ENCODE measurements at places on chromosomes 1 and 21. TPM values are rescaled to one million over a fixed set of nuclear protein-coding genes. Genes with fewer than 3 reads are reported as not detected.

HTR6 gene
- 1.6 TPM for total RNA-seq

CD247 gene
- 149 TPM for total RNA-seq

SNRPE gene
- 416 TPM for total RNA-seq

OPTC gene
- total RNA-seq: not detected

TLCD4 gene
- total RNA-seq: 0.19 TPM

METTL25B gene
- 31.0 TPM for total RNA-seq

PANK4 gene
- 32.4 TPM for total RNA-seq

CRYAA gene
- total RNA-seq: not detected

DNA sequence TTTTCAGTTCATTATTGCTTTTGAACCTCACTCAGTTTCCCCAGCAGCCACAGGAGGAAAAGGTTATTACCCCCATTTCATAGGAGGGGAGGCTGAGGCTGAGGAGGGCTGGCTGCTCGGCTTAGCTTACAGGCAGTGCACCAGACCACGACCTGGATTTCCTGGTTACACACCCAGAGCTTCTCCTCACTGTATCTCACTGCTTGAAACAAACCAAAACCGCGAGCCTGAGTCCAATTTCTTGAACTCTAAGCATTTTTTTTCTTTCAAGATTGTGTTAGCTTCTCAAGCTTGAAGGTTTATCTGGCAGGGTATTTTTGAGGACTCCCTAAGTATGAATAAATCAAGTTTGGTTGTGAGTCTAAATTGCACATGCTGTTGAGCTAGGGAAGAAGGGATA is 188.9 kb upstream of the EDN2 start:
- H3K27ac ChIP-seq: peak overlapping the region; percentile 80
- peak; percentile 68 for DNase-seq
- peaks cover 91% of the 10 kb centered on the region for H3K4me1 ChIP-seq
- no peaks in the 10 kb centered on the region for H3K27me3 ChIP-seq
- no peaks in the 10 kb centered on the region for H3K36me3 ChIP-seq
- H3K4me3 ChIP-seq: peak overlapping the region; percentile 50

DNA sequence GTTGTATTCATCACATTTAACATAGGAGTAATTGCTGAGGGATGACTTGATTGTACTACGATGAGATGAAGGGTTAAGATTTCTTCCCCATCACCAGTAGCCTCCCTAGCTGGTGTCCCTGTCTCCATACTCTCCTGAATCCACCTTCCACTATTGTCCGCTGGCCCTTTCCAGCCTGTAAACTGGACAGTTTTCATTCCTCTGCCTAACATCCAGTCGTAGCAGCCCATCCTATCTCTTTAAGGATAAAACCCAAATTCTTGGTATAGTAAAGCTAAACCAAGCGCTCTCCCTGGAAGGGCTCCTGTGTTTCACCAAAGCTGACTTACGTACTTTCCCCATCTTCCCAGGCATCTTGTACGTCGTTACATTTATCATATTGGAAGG is 670 bp downstream of the COX20 start:
- peak overlapping the region; percentile 88 for H3K27ac ChIP-seq
- no peak for DNase-seq
- peaks cover 46% of the 10 kb centered on the region for H3K4me1 ChIP-seq

DNA sequence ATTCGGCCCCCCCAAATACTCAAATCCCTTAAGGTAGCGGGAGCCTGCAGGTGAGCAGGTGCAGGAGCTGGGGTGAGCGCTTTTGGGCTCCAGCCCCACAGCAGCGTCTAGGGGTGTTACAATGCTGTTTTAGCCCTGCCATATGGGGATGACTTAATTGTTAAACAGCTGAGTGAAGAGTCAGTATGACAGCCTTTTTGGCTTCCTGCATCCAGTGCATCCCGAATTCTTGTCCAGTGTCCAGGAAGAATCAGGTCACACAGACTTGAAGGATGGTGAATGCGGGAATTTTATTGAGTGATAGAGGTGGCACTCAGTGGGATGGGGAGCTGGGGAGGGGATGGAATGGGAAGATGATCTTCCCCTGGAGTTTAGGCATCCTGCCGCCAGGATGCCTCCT is 30.4 kb upstream of the HHAT start:
- H3K4me1 ChIP-seq: no peaks in the 10 kb centered on the region
- no peak for DNase-seq
- no peaks in the 10 kb centered on the region for H3K36me3 ChIP-seq

GRCh38 chr1:29209173-29209572 is 21.6 kb downstream of the MECR start:
- peaks cover 17% of the 10 kb centered on the region for H3K36me3 ChIP-seq
- H3K4me1 ChIP-seq: no peaks in the 10 kb centered on the region
- H3K4me3 ChIP-seq: no peak overlapping the region
- no peak for DNase-seq
- H3K27me3 ChIP-seq: no peaks in the 10 kb centered on the region

- peak overlapping the region; percentile 96 for H3K27ac ChIP-seq
- peaks cover 50% of the 10 kb centered on the region for H3K4me1 ChIP-seq
- peak overlapping the region; percentile 85 for H3K4me3 ChIP-seq
- DNase-seq: peak; percentile 50
Observed at GRCh38 chr1:113905435-113905861, 322 bp downstream of the DCLRE1B start.

DNA sequence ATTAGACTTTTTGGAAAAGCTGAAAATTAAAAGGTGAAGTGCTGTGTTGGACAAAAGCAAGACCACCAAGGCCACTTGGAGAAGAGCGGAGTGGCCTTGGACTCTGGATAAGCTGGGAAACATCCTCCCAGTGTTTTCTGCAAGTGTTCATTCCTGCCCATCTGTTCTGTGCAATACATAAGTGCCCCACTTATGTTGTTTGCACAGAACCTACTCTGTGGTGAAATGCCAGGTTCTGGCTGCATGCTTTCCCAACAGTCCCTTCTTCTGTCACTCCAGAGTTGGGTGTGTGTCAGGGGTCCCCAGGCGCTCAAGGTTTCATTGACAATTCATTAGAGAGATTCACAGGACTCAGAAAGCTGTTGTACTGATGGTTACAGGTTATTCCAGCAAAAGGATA is 30.3 kb downstream of the NHLH2 start:
- peaks cover 11% of the 10 kb centered on the region for H3K27me3 ChIP-seq
- no peak for DNase-seq
- no peak overlapping the region for H3K4me3 ChIP-seq

- no peak for DNase-seq
- no peaks in the 10 kb centered on the region for H3K36me3 ChIP-seq
- peaks cover 2% of the 10 kb centered on the region for H3K27me3 ChIP-seq
- H3K4me3 ChIP-seq: no peak overlapping the region
Observed at GRCh38 chr1:14672005-14672404, 73.5 kb downstream of the KAZN start.

DNA sequence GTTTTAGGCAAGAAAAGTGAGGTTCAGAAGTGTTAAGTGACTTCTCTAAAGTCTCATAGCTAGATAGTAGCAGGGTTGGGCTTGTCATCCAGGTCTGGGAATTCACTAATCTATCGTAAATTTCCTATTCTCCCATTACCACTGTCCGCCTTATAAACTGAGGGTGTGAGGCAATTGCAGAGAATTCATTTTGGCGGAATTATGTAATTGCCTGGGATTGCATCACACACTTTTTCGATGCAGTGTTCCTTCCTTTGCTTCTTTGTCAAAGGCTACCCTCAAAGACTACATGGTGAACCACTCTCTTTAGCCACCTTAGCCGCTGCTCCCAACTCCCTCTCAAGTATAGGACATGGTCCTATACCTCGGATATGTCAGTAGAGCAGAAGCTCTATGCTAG is 19.1 kb downstream of the SELP start:
- no peak overlapping the region for H3K27ac ChIP-seq
- no peaks in the 10 kb centered on the region for H3K36me3 ChIP-seq
- H3K4me1 ChIP-seq: peaks cover 24% of the 10 kb centered on the region

GRCh38 chr1:217078078-217078690 is 355.0 kb upstream of the ESRRG start:
- no peak overlapping the region for H3K4me3 ChIP-seq
- H3K27ac ChIP-seq: no peak overlapping the region
- DNase-seq: no peak
- H3K4me1 ChIP-seq: no peaks in the 10 kb centered on the region
- H3K27me3 ChIP-seq: no peaks in the 10 kb centered on the region
- no peaks in the 10 kb centered on the region for H3K36me3 ChIP-seq

DNA sequence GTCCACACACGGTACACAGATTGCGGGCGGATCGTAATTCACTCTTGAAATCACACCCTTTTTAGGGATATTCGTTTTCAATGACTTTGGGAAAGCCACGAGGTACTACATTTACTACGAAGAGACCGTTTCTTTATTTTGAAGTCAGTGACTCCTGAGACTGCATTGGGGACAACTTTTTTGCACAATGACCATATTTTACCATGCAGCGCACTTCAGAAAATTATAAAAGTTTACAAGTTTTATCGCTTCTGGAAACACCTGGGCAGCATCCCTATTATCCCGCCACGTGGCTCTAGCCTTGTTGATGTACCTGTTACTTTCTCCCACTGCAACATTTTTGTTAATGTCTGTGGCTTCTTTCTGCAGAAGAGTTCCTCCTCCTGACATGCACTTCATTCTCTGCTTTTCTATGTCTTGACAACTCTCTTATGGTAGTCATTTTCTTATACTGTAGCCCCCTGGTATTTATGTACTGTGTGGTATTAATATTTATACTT is 1.3 kb upstream of the AKT3 start:
- DNase-seq: no peak
- peaks cover 28% of the 10 kb centered on the region for H3K4me1 ChIP-seq
- no peaks in the 10 kb centered on the region for H3K36me3 ChIP-seq
- H3K27me3 ChIP-seq: peaks cover 2% of the 10 kb centered on the region
- peak overlapping the region; percentile 70 for H3K4me3 ChIP-seq

Data from activated CD4-positive, alpha-beta T cell treated with anti-CD3 and anti-CD28 coated beads for 36 hours (primary cell).